ENCODE measurements at places on chromosomes 6 and 20.

DNA sequence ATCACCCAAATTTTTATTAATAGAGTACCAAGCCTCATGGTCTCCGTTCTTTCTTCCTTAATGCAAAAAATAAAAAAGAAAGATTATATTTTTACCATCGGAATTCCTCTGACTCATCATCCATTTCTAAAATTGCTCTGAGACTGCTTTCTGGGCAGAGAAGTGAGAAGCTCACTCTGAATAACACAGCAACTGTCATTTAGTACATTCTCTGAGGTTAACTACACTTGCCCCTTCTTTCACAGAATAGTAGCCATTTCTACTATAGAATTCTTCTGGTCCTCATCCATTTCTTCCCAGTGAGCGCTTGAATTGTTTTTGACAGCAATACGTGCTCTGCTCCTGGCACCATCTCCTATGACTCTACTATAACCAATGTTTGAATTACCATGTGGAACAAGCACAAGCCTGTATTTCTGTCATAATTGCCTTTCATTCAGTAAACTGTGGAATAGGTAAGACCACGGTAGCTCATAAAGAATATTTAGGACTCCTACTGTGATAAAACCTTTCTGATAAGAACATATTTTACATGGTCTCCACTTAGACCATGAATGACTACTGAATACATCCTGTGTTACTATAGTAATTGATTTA lies 435.5 kb upstream of the NRSN1 start:
- DNase-seq: no peak

GRCh38 chr20:9403448-9403847 lies 110.9 kb upstream of the LAMP5 start:
- DNase-seq: no peak

DNA sequence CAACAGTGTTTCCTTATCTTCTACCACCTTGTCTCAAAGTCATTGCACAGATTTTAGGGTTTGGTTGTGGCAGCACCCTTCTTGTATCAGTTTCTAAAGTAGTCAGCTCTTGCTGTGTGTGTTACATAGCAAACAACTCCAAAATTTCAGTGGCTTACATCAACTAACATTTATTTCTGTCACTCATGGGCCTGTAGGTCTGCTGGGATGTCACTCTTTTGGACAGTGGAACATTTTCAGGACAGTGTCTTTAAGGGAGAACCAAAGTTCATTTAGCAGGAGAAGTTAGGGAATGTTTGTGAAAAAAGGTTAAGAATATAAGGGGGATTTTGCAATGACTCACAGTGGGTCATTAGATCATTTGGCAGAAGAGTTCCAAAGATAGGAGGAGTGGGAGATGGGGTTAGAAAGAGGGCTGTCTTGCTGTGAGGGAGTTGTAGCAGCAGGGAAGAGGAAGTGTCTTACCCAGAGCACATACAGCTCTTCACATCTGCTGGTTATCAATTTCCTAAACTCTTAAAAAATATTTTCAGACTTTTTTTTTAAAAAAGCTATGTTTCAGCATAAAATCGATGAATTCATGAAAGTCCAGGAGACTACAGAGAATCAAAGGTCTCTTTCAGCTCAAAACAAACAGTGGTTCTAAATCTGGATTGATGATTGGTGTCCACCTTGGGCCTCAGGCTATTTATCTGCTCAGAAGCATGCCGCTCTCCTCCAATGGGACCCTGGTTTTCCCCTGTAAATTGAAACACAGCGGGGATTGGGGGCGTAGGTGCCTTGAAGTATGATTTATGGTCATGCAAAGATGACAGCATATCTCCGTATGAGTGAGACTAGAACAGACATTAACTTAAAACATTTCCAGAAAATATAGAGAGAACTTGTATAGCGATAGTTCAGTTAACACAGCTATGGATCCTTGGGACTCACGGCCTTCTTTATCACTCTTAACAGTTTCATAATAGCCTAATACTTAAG lies 117.3 kb downstream of the B3GAT2 start:
- no peak for DNase-seq

- no peak for DNase-seq
Measured at GRCh38 chr6:105799056-105799455, 287.1 kb upstream of the PRDM1 start.

- no peak for DNase-seq
Measured at GRCh38 chr20:17655286-17655651, 26.8 kb downstream of the RRBP1 start.

GRCh38 chr6:2129182-2129621 lies 116.2 kb downstream of the GMDS start:
- no peak for DNase-seq

All from activated T-cell treated with anti-CD3 and anti-CD28 coated beads, Interleukin-2, amount 50 U/mL, for 48 hours (primary cell).